Activated CD4-positive, alpha-beta T cell treated with anti-CD3 and anti-CD28 coated beads, Interleukin-2, amount 50 U/mL, for 16 hours (primary cell): ENCODE measurements at places on chromosomes 7 and 10.

DNA sequence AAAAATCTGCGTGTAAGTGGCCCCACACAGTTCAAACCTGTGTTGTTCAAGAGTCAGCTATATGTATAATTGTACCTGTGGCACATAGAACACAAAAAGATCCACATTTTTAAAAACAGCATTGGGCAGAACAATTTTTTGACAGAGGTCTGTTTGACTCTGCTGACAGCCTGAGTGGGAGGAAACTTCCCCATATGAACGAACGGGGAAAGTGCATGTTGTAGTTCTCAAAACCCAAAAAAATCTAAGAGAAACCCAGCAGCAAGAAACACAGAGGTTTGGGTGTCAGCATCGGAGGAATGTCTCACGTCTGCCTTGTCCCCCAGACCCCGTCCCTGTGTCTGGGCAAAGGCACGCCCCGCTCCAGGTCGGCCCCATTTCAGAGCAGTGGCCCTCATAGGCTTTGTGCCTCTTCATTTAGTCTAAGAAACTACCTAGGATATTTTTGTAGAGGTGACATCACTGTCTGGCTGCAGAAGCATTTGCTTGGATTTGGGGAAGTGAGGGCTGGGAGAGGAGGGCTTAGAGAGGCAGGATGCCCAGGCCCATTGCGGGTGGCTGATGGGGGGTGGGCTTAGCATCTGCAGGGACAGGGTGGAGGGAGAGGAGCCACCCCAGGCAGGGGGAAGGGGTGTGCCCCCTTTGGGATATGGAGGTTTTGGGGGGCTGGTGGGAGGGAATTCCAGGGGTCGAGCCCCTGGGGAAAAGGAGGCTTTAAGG lies 11.0 kb downstream of the CUX1 start:
- no peak for DNase-seq

DNA sequence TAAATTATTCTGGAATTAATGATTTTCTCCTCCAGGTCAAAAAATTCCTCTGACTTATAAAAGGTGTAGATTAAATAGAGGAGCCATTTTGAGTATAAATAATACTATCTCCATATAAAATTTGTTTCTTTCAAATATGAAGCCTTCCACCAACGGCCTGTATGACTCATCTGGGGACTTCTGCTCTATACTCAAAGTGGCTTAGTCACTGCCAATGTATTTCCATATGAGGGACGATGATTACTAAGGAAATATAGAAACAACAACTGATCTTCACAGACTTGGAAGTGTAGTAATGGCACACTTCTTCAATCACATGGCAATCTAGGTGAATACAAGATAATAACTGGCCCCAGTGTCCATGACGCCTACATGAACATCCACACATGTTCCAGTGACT lies 335.6 kb upstream of the HGF start:
- no peak for DNase-seq

GRCh38 chr10:99906470-99906869 lies 103.3 kb downstream of the DNMBP start:
- DNase-seq, result no peak

- no peak for DNase-seq
Measured at GRCh38 chr10:21048068-21048467, 151.0 kb upstream of the NEBL start.

DNA sequence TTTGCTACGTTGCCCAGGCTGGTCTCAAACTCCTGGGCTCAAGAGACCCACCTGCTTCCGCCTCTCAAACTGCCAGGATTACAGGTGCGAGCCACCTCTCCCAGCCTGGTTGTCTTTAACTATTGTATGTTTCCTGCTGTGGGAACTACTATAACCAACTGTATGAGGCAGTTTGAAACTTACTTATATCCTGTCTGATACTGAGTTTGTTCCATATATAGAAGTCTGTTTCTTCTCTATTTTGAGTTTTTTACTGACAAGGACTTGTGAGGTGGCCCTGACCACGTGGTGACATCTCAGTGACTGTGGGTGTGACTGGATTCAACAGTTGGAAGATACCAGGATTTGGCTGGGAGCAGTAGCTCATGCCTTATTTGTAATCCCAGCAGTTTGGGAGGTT lies 14.2 kb downstream of the FBH1 start:
- peak; percentile 46 for DNase-seq

DNA sequence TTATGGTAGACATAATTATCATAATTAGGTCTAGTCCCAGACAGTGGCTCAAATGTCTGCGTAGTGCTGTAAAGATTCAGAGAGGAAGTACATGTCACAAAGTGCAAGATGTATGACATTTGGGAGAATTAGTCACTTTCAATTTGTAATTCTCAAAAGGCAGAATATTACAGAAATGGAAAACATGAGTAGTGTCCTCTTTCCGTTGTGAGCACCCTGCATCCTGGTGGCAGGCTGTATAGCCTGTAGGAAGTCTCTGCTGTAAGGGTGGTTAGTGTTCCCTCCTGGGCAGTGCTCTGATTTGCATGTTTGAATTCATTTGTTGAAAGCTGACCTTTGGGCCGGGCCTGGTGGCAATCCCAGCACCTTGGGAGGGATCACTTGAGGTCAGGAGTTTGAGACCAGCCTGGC lies 17.0 kb downstream of the CDK14 start:
- peak; percentile 6 for DNase-seq

DNA sequence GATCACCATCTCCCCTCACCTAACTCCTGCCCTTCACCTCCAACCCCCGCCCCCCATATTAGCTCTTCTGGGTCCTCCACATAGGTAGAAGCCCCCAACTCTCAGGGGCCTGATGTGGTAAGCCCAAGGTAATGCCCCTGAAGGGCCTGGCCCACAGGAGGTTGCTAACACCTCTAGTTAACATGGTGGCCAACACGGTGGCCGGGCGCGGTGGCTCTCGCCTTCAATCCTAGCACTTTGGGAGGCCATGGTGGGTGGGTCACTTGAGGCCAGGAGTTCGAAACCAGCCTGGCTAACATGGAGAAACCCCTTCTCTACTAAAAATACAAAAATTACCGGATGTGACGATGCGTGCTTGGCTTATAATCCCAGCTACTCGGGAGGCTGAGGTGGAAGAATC lies 954 bp upstream of the MLXIPL start:
- DNase-seq, result no peak

DNA sequence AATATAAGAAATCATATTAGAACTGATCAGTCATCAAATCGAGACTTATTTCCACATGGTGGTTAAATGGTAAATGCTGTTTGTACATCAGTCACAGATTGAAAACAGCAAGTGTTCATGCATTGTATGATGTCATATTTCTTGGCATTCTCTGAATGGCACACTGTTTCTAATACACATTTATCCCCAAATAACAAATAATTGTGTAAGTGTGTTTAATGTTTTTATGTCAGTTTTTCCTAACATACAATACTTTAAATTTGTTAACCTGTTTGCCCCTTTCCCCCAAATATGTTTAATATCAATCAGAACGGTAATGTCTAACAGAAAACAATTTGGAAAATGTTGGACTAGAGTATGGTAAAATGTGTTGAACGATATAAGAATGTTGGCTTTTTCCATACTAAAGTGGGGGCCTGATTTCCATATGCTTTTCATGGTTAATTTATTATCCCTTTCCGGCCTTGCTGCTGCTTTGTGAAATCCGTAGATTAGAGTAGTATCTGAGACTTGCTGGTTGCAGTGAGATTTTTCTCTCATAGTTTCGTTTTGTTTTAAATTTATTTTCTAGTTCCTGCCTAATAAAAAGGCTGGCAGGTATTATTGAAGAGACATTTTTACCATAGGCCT lies 23.7 kb downstream of the RAB18 start:
- DNase-seq, result no peak

GRCh38 chr7:151491859-151492258 lies 27.8 kb downstream of the RHEB start:
- DNase-seq, result no peak

- DNase-seq, result no peak
Measured at GRCh38 chr7:30862995-30863705, 48.5 kb upstream of the AQP1 start.

DNA sequence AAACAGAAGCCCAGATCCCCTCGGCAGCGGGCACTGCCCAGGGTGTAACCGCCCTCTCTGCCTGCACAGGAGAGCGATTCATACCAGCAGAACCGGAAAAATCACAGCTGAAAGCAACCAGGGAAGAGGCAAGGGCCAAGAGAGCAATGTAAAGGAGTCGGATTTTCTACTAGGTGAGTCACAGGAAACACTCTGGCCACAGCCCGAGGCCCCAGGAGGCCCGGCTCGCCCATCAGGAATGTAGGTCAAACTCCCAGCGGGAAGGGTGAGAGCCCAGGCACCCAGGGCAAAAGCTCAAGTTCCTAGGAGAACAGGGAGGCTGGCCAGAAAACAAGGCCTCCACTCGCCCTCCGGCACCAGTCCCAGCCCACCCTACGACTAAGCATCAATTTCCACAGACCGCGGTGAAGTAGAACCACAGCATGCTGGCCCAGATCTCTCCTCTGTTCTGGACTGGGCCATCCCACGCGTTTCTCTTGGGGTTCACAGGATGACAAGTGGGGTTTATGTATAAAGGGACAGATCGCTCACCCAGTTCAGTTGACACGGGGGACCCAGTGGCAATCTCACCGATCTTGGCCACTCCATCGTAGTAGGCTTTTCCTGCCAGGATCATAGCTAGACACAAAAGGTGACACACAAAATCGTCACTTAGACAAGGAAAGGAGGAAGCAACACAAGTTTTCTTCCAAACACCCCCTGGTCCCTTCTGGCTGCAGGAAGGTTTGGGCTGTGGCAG lies 46.2 kb downstream of the BAIAP2L1 start:
- no peak for DNase-seq

DNA sequence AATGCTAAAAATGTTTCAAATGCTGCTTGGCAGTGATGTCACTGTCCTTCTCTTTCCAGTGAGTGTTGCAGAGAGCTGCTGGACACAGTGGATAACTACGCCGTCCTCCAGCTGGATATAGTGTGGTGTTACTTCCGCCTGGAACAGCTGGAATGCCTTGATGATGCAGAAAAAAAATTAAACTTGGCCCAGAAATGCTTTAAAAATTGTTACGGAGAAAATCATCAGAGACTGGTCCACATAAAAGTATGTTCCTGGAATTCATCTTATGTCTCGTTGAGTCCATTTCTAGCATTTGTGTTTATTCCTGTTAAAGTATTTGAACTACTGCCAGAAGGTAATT lies 25.2 kb downstream of the NUB1 start:
- no peak for DNase-seq

GRCh38 chr7:66039094-66039670 lies 36.4 kb upstream of the ASL start:
- no peak for DNase-seq

- DNase-seq, result no peak
Measured at GRCh38 chr10:3691482-3691881, 93.5 kb downstream of the KLF6 start.

GRCh38 chr7:83161186-83161585 lies 1.5 kb downstream of the PCLO start:
- no peak for DNase-seq

GRCh38 chr10:89563861-89564478 lies 28.6 kb upstream of the SLC16A12 start:
- peak; percentile 46 for DNase-seq

DNA sequence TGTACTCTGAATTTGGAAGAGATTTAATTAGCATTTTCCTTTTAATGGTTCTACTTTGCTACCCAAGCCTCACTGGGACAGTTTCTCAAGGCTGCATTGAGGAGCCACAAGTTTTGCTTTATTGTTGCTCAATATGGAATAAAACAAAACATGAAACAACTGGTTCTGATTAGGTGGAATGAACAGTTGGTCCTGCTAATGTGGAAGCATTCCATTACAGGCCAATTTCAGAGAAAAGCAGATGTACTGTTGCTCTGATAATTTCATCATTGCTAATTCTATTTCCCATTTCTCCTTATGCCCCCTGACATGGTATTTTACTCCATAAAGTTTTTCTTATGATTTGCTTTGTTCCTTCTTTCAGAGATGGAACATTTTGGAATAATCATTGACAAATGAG lies 66.0 kb upstream of the PAPSS2 start:
- DNase-seq, result no peak

DNA sequence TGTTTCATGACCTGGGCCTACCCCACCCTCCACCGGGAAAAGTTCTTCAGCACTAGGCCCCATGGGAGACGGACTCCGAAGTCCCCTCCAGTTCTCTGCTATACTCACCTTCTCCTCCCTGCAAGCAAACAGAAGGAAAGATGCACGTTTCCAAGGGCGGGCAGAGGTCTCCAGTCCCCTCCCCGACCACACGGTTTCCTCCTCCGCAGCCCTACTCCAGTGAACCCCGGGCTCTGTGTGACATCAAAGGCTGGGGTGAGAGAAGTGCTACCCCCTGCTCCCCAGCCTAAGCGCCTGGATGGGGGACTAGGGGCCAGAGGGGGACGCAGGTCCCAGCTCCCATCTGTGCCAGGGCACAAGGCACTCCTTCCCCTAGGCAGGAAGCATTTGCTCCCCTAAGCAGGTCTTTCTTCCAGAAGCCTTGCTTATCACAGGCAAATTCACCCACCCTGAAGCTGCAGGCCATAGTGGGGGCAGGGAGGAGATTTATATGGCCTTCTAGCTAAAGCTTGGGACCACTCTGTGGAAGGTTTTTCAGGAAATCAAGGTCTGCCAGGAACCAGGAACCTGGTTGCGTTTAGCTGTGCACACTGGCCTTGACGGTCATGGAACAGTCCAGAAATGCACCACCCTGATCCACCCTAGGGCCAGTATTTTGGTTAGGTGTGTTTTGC lies 52.8 kb downstream of the ASB13 start:
- no peak for DNase-seq

DNA sequence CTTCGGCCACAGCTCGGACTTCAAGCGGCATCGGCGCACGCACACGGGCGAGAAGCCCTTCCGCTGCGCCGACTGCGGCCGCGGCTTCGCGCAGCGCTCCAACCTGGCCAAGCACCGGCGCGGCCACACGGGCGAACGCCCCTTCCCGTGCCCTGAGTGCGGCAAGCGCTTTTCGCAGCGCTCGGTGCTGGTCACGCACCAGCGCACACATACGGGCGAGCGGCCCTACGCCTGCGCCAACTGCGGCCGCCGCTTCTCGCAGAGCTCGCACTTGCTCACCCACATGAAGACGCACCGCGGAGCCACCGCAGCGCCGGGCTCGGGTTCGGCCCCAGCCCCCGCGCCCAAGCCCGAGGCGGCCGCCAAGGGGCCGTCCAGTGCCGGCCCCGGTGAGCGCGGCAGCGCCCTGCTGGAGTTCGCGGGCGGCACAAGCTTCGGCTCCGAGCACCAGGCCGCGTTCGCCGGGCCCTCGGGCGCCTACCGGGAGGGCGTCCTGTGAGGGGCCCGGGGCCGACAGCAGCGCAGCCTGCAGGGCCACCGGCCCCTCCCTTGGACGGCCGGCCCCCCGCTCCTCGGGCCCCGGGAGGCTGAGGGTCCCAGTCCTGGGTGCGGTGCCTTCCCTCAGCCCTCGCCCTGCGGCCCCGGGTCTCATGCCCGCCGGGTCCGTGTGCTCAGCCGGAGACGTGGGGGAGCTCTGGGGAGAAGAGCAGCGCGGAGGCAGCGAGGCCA lies 17.2 kb downstream of the ZNF316 start:
- DNase-seq, result no peak

DNA sequence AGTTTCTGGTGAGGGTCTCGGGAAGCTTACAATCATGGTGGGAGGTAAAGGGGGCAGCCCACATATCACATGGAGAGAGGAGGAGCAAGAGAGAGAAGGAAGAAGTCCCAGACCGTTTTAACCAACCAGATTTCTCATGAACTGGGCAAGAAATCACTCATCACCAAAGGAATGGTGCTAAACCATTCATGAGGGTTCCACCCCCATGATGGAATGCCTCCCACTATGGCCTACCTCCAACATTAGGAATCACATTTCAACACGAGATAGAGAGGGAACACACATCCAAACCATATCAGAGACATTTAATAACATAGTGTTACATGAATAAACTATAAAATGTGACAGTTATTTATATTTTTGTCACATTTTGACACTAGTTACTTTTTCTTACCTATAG lies 214.8 kb upstream of the MAGI2 start:
- DNase-seq, result no peak
